Chondrocyte (in vitro differentiated cells): ENCODE measurements at places on chromosomes 12 and 14. TPM values are rescaled to one million over a fixed set of nuclear protein-coding genes. Genes with fewer than 3 reads are reported as not detected.

FGD4 gene
- 1.5 to 8.7 TPM (median 7.6 TPM) in 3 replicates for total RNA-seq

RTL1 gene
- 0.02 TPM in 1 of 3 replicates, not detected in the others for total RNA-seq

SLC39A5 gene
- total RNA-seq: 0.41 to 0.68 TPM (median 0.47 TPM) in 3 replicates

TPH2 gene
- total RNA-seq: not detected in 3 replicates

LTB4R2 gene
- total RNA-seq: 8.8 to 18.4 TPM (median 9.1 TPM) in 3 replicates

EPYC gene
- total RNA-seq: not detected in 3 replicates

DHH gene
- 0.07 TPM in 1 of 3 replicates, not detected in the others for total RNA-seq

ANO6 gene
- 64.2 to 79.4 TPM (median 75.8 TPM) in 3 replicates for total RNA-seq

RERG gene
- total RNA-seq: 10.1 to 64.8 TPM (median 10.8 TPM) in 3 replicates

CYP27B1 gene
- 2.1 to 3.2 TPM (median 2.3 TPM) in 3 replicates for total RNA-seq

CCNK gene
- 57.3 to 62.3 TPM (median 62.3 TPM) in 3 replicates for total RNA-seq

GPR65 gene
- not detected in 3 replicates for total RNA-seq

NPFF gene
- total RNA-seq: 0.92 TPM in 1 of 3 replicates, not detected in the others

DNA sequence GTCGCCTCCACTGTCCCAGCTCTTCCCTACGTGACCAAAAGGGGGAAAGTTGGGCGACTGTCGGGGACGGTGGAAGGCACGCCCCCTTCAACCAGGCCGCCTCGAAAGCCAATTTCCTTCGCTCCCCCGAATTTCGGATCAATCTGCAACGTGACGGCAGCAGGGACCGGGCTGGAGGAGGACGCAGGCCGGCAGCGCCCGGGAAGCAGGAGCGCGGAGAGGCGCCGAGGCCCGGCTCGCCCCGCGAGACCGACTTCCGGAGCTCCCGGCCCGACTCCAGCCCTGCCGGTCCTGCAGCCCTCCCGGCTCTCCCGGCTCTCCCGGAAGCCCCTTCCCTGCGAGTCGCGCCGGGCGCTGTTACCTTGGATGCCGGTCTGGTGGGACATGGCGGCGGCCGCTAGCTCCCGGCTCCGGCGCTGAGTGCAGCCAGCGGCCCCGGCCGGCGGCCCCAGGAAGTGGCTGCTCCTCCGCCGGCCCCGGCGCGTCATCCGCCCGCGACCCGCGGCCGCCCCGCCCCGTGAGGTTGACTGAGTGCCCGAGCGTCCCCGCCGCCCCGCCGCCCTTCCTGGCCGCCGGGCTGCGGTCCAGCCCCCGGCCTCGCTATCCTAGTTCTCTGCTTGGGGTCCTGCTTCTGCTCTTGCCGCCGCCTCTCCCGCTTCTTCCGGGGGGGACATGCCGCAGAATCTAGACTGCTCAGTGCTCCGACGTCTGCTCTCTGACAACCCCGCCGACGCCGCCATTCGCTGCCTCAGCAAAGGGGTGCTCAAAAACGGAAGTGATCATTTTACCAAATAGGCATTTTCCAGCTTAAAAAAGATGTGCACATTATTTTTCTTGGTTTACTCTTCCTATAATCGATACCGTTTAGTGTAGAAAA is at the start of gene TWF1:
TSS of gene TWF1 (minus strand) at position 458 of the 877 bp plus-strand sequence. CDS start at position 386, 72 bp downstream.
- peak; percentile 95 for DNase-seq

DNA sequence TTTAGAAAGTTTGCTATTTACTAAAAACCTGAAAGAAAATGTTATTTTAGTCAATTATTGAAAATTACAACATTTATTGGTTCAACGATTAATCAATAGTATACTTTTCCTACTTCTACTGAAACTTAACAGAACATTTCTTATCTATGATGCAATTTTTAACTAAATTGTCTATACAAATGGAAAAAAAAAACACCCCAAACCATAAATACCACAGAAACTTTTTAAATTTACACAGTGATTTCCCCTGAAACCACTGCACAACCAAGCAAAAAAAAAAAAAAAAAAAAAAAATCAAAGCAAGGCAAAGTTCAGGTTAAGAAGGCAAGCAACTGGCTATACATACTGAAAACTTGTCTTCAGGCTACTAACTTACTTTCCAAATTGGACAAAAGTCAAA is 71.9 kb upstream of the POC1B start:
- no peak for DNase-seq

GRCh38 chr14:33634631-33635030 is 316.2 kb downstream of the EGLN3 start:
- DNase-seq: no peak

DNA sequence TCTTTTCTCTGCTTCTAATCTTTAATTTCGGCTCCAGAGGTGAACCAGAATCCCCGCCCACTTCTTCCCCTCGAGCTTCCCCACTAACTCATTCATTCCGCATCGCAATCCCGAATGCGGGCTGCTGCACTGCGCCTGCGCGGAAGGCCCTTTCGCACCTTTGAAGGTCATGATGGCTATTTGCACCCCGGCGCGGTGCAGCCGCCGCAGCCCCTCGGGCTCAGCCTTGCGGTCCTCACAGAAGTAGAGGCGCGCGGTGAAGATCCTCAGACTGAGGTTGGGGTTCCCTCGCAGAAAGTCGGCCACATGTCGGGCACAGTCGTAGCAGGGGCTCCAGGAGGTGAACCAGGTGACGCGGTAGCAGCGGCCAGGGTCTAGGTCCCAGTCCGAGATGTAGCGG is 7.6 kb downstream of the AICDA start:
- no peak for DNase-seq

- DNase-seq: no peak
Observed at GRCh38 chr12:46677749-46678148, 148.0 kb downstream of the SLC38A4 start.

DNA sequence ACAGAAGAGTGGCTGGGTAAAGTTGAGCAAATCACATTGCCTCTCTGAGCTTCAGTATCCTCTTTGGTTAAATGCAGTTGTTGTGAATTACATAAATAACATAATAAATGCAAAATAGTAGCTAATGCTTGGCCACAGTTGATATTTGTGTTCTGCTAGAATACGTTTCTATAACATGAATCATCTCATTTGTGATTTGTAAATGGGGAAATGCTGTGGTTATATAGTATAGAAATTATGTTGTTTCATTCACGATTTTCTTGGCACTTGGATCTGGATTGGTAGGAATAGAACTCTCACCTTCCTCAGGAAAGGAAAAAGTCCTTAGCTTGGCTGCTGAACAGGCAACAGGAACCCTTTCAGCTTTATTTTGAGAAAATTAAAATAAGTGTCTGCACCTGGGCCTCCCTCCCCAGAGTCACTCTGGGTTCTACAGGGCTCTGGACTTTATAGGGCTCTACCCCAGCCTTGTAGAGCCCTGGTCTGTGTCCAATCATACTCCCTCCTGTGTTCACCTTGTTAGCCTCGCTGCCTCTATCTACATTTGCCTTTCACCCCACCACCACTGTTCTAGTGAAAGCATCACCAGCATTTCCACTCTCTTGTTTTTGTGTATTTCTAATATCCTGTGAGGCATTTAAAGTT is 107.7 kb upstream of the BCAT1 start:
- DNase-seq: no peak

DNA sequence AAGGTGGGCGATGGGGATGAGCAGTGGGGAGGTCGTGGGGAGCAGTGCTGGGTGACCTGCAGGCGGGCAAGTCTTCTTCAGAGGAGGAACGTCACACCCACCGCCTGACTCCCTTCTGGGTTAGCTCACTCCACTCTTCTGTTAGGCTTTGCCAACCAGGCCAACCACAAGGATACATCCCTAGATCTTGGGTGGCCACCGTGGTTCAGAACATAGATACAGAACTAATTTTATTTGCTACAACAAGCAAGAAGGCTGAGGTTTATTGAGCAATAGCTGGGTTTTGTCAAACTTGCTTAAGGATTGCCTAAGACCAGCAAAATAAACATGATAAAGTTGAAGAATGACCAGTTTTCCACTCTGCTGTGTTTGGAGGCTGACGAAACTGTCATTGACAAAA is 109.4 kb downstream of the DACT1 start:
- DNase-seq: no peak

GRCh38 chr14:70320294-70320693 is 39.2 kb downstream of the COX16 start:
- no peak for DNase-seq

DNA sequence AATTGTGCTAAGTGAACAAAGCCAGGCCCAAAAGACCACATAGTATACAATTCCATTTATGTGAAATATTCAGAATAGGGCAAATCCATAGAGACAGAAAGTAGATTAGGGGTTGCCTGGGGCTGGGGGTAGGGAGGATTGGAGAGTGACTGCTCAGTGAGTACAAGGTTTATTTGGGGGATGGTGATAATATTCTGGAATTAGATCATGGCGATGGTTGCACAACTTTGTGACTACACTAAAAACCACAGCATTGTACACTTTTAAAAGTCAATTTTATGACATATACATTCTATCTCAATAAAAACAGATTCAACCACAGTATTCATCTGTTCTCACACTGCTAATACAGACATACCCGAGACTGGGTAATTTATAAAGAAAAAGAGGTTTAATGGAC is 68.7 kb upstream of the MAP1LC3B2 start:
- no peak for DNase-seq

DNA sequence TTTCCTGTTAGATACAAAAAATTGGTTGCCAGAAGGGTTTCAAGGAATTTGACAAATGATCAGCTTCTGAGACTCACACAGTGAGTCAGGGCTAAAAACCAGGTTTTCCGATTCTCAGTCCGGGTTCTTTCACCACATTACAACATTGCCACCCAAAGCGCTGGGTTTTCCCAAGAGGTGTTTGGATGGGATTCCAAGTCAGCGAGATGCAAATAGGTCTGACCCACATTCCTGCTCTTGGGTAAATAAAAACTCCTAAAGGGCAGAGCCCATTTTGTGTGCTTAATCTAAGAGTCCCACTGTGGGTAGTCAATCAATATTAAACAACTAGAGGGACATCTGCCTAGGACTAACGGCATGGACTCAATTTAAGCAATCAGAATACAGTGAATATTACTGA is 5.4 kb upstream of the RIC8B start:
- no peak for DNase-seq

DNA sequence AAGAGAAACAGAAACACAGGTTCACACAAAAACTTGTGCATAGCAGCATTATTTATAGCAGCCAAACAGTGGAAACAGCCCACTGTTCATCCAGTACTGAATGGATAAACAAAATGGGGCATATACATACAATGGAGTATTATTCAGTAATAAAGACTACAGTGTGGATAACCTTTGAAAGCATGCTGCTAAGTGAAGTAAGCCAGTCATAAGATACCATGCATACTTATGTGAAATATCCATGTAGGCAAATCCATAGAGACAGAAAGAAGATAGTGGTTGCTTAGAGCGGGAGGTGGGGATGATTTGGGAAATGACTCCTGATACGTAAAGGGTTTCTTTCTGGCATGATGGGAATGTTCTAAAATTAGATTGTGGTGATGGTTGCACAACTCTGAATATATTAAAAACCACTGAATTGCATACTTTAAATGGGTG is 99.4 kb downstream of the CRADD start:
- no peak for DNase-seq

GRCh38 chr14:75046899-75047298 is 4.4 kb downstream of the MLH3 start:
- no peak for DNase-seq

- DNase-seq: no peak
Observed at GRCh38 chr12:105030820-105031807, 45.0 kb downstream of the NOPCHAP1 start.

DNA sequence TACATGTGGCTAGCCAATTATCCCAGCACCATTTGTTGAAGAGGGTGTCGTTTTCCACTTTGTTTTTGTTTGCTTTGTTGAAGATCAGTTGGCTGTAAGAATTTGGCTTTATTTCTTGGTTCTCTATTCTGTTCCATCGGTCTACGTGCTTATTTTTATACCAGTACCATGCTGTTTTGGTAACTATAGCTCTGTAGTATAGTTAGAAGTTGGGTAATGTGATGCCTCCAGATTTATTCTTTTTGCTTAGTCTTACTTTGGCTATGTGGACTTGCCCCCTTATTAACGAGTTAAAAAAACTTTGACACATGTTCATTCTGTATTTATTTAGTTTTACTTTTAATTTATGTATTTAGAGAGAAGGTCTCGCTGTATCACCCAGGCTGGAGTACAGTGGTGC is 120.4 kb downstream of the ADCK1 start:
- DNase-seq: no peak

DNA sequence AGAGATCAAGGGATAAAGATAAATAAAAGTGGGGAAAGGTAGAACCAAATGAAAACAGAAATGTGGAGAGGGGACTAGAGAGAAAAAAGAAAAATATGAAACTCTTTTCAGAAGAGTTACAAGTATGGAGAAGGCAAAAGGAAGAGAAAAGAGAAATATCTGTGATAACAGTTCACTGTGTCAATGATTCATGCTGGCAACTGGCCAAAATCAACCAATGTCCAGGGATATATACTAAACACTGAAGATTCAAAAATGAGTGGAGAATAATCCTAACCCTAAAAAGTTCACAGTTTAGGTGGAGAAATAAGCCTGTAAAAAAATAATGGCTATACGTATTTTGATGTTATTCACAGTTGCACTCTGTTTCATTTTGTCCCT is 372.3 kb upstream of the KITLG start:
- DNase-seq: no peak

GRCh38 chr12:96986883-96987523 is 79.9 kb downstream of the NEDD1 start:
- no peak for DNase-seq

GRCh38 chr12:102503056-102503681 is 22.8 kb upstream of the IGF1 start:
- no peak for DNase-seq

DNA sequence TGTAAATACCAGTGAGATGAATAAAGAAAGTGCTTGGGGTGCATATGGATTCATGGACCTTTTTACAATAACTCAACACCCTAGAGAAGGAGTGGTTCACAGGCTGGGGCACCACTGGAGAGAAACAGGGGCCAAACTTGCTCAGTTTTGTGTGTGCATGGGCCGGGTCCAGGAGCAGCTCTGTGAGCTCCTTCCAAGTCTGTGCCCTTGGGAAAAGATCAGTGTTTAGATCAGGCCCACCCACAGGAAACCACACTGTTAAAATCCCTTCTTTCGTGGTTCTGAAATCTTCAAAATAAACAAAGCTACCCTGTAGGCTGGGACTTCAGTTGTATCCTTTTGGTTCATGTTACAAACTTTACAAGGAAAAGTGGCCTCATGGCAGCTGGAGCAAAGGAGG is 156.1 kb upstream of the TMEM260 start:
- DNase-seq: no peak

- no peak for DNase-seq
Observed at GRCh38 chr12:101599771-101600484, 5.2 kb downstream of the MYBPC1 start.

DNA sequence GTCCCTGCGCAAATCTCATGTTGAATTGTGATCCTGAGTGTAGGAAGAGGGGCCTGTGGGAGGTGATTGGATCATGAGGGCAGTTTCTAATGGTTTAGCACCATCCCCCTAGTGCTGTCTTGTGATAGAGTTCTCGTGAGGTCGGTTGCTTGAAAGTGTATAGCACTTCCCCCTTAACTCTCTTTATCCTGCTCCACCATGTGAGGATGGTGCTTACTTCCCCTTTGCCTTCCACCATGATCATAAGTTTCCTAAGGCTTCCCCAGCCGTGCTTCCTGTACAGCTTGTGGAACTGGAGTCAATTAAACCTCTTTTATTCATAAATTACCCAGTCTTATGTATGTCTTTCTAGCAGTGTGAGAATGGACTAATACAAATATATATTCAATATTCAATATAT is 303.7 kb upstream of the SEL1L start:
- DNase-seq: no peak

- DNase-seq: no peak
Observed at GRCh38 chr12:92110083-92110640, 35.5 kb downstream of the BTG1 start.

GRCh38 chr14:23005451-23006187 is 4.3 kb downstream of the C14orf93 start:
- DNase-seq: no peak
